ENCODE measurements at places on chromosomes 5 and 9.

DNA sequence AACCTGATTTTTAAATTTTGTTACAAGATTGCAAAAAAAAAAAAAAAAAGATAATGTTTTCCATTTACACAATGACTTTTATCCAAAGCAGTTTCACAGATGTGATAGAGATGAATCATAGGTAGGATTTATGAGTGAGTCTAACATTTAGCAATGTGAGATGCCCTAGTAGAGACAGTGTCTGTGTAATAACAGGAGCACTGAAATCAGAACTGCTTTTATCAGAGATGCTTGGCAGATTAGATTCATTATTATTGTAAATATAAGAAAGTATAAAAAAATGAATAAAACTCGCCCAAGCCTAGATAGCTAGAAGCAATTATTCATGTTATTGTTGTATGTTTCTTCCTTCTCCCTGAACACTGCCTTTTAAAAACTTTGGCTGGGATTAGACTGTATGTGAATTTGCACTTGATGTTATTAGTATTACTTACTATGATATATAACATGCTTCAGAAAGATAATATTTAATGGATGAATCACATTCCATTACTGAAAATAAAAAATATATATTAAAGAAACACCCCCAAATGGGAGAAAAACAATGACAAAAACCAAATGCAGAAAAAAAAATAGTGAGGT is 567.3 kb upstream of the KLF4 start:
- no peaks in the 10 kb centered on the region for H3K4me1 ChIP-seq
- DNase-seq = no peak
- no peak overlapping the region for H3K27ac ChIP-seq
- H3K4me3 ChIP-seq = no peak overlapping the region
- no peaks in the 10 kb centered on the region for H3K36me3 ChIP-seq

DNA sequence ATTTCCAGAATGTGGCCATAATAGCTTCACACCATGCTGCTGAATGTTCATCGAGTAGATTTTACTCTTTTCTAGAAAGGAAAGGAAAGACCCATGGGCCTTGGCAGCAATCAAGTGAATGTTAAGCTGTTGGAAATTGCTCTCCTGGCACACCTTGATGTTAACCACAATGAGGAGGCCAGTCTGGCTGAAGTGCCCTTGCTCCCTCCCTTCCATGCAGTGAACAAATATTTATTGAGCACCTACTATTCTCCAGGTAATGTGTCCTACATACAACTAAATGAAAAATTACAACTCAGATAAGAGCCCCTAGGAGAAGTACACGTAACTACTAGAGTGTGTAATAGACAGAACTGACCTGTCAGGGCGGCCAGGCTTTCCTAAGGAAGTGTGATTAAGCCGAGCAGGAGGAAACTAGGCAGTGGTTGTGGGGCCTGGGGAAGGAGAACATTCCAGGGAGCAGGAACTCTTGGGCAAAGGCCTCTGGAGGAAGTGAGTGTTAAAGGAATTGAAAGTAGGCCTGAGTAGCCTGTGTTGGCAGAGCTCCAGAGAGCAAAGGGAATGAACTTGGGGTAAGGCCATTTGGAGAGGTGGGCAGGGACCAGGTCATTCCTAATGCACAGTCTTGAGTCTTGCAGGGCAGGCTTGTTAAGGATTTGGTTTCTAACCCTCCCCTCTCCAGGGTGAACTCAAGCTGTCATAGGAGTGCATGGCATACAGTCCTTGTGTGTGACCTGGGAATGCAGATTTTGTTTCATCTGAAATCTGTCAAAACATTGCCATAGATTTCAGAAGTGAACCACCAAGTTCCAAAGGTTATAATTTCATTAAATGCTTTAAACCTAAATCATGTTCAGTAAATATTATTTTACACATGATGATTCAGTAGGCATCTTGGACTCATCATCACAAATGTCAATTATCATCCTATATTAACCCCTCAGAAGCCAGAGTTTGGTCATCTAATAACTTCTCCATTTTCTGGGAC is 9.0 kb upstream of the ZSWIM6 start:
- no peak overlapping the region for H3K27ac ChIP-seq
- peaks cover 29% of the 10 kb centered on the region for H3K4me1 ChIP-seq
- no peaks in the 10 kb centered on the region for H3K36me3 ChIP-seq
- H3K27me3 ChIP-seq = peaks cover 15% of the 10 kb centered on the region
- DNase-seq = no peak

DNA sequence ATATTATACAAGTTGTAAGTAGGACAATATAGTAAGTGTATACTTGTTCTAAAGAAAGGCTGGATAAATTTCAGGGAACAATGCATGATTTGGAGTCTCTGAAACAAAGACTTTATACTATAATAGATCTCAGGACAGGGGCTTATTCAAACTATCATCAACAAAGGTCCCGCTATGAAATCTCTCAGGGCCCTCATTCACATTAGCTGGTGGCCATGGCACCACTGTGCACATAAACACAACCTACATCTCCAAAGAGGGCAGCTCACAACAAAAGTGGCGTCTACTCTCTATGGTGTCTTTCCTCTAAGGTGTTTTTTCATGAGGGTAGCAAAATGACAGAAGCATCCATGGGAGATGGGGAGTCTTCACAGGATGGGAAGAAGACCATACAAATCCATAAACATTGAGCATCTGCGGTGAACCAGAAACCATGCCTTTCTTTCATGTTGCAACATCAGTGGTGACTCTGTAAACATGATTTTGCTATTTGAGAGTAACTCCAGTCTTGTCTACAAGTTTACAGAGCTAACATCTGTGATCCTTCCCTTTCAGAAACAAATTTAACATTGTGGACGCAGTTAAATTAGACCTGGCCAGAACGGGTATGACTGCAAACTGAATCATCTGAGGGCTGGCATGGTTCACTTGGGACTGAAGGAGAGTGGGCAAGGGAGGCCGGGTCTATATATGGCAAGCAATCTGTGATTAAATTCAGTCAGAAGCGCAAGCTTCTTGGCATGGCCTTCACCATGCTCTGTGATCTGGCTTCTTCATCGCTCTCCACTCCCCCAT is 5.5 kb downstream of the TTLL11 start:
- H3K27me3 ChIP-seq = no peaks in the 10 kb centered on the region
- peaks cover 28% of the 10 kb centered on the region for H3K4me1 ChIP-seq
- H3K27ac ChIP-seq = no peak overlapping the region
- no peak for DNase-seq
- H3K4me3 ChIP-seq = no peak overlapping the region
- H3K36me3 ChIP-seq = peaks cover 2% of the 10 kb centered on the region

DNA sequence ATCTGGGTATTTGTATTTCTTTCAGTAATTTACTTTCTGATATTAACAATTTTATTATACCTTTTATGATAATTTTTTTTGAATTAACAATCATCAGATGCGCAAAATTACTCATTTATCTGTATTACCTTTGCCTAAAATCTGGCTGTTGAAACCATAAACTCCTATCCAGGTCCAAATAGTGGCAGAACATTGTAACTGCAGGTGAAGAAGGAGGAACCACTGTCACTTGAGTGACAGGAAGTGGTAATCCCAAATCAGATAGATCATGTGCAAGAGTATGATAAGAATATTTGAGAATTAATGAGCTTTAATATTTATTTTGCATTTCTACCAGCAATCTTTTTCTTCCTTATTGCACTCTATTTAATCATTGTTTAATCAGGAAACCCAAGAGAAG is 139.3 kb upstream of the TLE4 start:
- DNase-seq = no peak
- H3K27ac ChIP-seq = no peak overlapping the region
- H3K36me3 ChIP-seq = no peaks in the 10 kb centered on the region
- H3K4me3 ChIP-seq = no peak overlapping the region
- peaks cover 3% of the 10 kb centered on the region for H3K4me1 ChIP-seq
- H3K27me3 ChIP-seq = peaks cover 11% of the 10 kb centered on the region

DNA sequence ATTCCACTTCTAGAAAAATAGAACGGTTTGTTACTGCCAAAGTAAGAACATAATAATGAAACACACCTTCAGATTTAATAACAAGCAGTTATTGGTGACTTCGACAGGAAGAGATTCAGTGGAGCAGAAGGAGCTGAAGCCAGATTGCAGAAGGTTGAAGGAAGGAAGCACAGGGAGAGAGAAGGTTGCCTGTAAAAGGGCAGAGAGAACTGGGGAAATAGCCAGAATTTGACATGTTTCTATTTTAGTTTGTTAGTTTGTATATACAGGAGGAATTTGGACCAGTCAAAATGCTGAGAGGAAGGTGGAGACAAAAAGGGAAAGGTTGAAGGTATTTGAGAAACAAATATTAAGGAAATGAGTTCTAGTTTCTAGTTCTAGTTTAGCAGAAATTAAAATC is 269.2 kb upstream of the ELAVL2 start:
- no peaks in the 10 kb centered on the region for H3K27me3 ChIP-seq
- H3K4me3 ChIP-seq = no peak overlapping the region
- DNase-seq = no peak

GRCh38 chr5:61228229-61228628 is 66.0 kb upstream of the SMIM15 start:
- H3K27me3 ChIP-seq = peaks cover 2% of the 10 kb centered on the region
- no peak overlapping the region for H3K4me3 ChIP-seq
- H3K4me1 ChIP-seq = no peaks in the 10 kb centered on the region
- DNase-seq = no peak
- no peak overlapping the region for H3K27ac ChIP-seq

DNA sequence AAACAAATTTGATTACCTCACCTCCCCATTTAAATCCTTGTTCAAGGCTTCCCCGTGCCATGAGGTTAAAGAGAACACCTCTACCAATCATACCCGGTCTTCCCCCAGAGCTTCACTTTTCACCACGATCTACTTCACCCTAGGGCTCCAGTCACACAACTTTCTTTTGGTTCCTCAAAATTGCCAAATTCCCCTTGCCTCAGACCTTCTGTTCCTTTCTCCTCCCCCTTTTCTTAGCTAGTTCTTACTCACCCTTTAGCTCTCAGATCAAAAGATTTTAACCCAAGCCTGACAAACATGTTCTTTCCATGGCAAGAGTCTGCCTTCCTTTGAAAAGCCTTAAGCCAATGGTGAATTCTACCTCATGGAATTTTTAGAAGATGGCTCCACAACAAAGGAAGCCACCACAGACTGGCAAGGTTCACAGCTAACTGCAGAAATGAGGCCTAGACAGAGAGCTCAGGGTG is 56.7 kb downstream of the MAPKAP1 start:
- H3K36me3 ChIP-seq = peaks cover 13% of the 10 kb centered on the region
- H3K27me3 ChIP-seq = no peaks in the 10 kb centered on the region
- peaks cover 86% of the 10 kb centered on the region for H3K4me1 ChIP-seq
- H3K4me3 ChIP-seq = peak overlapping the region; percentile 59
- H3K27ac ChIP-seq = peak overlapping the region; percentile 86

DNA sequence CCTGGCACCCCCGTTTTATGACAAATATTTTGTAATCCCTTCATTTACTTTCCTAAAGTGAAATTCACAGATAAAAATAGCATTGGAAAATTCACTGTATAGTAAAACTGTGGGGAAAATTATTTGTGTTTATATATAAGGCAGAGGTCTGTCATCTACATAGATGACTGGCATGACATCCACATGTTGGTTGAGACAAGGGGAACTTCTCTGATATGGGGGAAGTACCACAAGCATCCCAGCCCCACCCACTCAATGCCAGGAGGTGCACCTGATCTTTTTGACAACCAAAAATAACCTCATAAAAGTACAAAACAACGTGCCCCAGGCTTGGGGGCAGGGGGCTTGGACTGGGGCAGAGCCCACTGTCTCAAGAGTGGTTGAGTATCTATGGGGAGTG is 6.3 kb upstream of the TDRD7 start:
- peaks cover 21% of the 10 kb centered on the region for H3K4me1 ChIP-seq
- peaks cover 2% of the 10 kb centered on the region for H3K36me3 ChIP-seq
- H3K27ac ChIP-seq = no peak overlapping the region

DNA sequence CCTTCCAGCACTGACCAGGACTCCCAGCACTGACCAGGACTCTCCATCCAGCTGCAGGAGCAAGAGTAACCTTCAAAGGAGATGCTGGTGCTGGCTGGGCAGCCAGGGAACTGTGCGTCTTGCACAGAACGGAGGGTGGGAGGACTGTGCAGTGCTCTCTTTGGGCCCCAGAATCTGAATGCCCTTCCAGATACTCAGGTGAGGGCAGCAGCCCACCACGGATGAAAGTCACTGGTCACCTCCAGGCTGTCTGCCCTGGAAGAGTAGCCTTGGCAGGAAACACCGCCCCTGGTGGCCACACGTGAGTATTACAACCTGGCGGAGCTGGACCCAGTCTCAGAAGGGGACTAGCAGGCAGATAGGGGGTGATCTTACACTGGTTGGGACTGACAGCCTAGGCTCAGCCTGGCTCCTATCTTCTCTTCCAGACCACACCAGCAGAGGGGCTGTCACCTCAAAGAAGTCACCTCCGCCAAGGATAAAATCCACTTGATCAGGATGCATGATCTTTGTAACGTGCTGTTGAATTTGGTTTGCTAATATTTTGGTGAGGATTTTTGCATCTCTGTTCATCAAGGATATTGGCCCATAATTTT is 4.8 kb upstream of the SARDH start:
- peaks cover 9% of the 10 kb centered on the region for H3K4me1 ChIP-seq
- no peak overlapping the region for H3K4me3 ChIP-seq
- peaks cover 19% of the 10 kb centered on the region for H3K27me3 ChIP-seq
- H3K36me3 ChIP-seq = no peaks in the 10 kb centered on the region
- no peak overlapping the region for H3K27ac ChIP-seq

DNA sequence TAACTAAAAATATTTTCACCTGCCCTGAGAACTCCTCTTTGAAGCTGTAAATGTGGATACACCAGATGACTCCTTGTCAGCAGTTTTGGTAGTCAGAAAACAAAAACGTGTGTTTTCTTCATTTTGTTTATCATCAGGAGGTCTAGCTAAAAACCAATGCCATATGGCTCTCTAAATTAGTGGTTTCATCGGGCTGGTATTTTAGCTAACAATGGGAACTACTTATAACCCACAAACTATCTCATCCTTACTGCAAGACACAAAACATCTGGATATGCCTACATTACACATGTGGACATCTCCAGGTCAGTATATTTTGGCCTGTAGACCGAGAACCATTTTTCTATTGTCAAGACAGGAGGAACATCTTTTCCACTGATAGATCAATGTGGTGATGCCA is 56.2 kb downstream of the GAS1 start:
- no peak overlapping the region for H3K27ac ChIP-seq
- no peaks in the 10 kb centered on the region for H3K36me3 ChIP-seq
- H3K4me3 ChIP-seq = no peak overlapping the region
- DNase-seq = no peak
- no peaks in the 10 kb centered on the region for H3K4me1 ChIP-seq
- peaks cover 3% of the 10 kb centered on the region for H3K27me3 ChIP-seq

DNA sequence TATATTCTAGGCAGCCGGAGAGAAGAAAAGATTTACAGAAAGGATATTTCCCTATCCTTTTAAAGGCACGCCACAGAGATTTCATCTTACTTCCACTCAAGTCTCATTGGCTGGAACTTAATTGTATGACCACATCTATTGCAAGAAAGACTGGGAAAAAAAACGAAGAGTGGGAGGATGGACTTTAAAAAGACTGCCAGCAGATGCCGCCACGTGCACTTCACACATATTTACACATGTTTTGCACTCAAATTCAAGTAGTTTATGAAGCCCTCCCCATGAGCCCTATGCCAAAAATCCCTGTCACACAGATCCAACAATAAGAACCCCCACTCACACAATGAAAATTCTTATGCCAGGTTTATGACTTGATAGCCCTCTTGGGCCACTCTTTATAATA is 138.5 kb upstream of the TYRP1 start:
- H3K4me1 ChIP-seq = no peaks in the 10 kb centered on the region
- no peak overlapping the region for H3K27ac ChIP-seq
- no peak for DNase-seq
- no peak overlapping the region for H3K4me3 ChIP-seq

- H3K27ac ChIP-seq = no peak overlapping the region
- H3K4me3 ChIP-seq = no peak overlapping the region
- no peaks in the 10 kb centered on the region for H3K27me3 ChIP-seq
Measured at GRCh38 chr9:7028591-7028990, 270.8 kb downstream of the KDM4C start.

GRCh38 chr5:65061250-65061973 is 292.7 kb downstream of the CWC27 start:
- peak overlapping the region; percentile 36 for H3K4me3 ChIP-seq
- DNase-seq = peak; percentile 23
- H3K27me3 ChIP-seq = no peaks in the 10 kb centered on the region
- H3K27ac ChIP-seq = peak overlapping the region; percentile 80
- H3K36me3 ChIP-seq = no peaks in the 10 kb centered on the region
